ENCODE measurements at places on chromosomes 11 and 22.
A peak's percentile ranks its signal among the peaks of the same experiment; 100 is the strongest.

DNA sequence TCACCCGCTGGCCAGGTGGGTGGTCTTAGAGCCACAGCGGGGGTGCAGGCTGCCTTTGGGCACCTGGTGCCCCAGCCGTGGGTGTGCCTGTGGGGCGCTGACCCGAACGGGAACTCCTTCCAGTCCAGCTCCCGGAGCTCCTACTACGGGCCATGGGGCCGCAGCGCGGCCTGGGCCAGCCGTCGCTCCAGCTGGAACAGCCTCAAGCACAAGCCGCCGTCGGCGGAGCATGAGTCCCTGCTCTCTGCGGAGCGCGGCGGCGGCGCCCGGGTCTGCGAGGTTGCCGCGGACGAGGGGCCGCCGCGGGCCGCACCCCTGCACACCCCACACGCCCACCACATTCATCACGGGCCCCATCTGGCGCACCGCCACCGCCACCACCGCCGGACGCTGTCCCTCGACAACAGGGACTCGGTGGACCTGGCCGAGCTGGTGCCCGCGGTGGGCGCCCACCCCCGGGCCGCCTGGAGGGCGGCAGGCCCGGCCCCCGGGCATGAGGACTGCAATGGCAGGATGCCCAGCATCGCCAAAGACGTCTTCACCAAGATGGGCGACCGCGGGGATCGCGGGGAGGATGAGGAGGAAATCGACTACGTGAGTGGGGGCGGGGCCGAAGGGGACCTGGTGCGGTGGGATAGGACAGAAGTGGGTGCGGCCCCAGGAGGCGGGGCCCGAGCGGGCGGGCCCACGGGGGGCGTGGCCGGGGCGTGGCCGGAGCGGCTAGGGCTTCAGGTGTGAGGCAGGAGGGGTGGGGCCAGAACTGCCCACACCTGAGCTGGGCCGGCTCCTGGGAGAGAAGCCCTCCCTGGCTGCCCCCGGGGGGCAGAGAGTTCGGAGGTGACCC, 91.5 kb downstream of the CACNA1I start:
- peak; percentile 27 for DNase-seq

DNA sequence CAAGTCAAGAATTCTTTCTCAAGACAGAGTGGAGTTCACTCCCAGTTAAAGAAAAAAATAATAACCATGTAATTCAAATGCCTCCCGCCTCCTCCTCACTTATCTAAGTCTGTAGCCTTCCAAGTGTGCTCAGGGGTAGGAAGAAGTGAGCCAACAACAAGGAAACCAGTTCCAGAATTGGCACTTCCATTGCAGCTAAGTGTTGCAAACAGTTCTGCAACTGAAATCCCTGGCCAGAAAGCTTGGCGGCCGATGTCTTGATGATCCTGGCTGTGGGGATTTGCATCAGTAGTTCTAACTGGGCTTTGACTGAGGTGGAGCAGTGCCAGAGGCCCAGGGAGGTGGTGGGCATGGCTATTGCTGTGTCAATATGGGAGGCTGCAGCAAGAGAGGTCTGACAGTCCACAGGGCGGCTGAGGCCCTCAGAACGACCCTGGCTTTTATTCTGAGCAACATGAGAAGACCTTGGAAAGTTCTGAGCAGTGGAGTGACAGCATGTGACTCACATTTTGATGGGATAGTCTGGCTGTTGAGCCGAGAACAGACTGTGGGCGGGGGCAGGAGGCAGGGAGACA, 19.2 kb downstream of the DHCR7 start:
- DNase-seq, result no peak

- no peak for DNase-seq
Measured at GRCh38 chr11:15119352-15119751, 4.6 kb downstream of the INSC start.

DNA sequence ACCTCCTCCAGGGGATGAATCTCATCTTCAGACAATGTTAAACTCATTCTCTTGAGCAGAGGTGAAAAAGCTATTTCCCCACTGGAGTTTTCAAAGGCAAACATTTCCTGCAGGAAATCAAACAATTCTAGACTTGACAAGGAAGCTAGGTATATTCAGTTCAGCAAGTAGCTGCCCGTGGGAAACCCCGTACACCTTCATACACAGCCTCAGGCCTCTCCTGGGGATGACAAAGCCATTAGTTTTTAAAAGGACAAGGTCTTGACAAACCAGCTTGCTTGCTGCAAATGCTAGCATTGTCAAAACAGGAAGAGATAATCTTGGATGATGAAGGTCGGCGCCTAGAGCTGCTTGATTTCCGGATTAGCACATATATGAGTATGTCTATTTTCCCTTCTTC, 1630.8 kb upstream of the TENM4 start:
- DNase-seq, result no peak

DNA sequence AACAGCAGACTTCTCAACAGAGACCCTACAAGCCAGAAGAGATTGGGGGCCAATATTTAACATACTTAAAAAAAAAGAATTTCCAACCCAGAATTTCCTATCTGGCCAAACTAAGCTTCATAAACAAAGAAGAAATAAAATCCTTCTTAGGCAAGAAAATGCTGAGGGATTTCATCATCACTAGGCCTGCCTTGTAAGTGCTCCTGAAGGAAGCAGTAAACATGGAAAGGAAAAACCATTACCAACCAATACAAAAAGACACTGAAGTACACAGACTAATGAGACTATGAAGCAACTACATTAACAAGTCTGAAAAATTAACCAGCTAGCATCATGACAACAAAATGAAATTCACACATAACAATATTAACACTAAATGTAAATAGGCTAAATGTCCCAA, 947.9 kb upstream of the CHORDC1 start:
- no peak for DNase-seq

DNA sequence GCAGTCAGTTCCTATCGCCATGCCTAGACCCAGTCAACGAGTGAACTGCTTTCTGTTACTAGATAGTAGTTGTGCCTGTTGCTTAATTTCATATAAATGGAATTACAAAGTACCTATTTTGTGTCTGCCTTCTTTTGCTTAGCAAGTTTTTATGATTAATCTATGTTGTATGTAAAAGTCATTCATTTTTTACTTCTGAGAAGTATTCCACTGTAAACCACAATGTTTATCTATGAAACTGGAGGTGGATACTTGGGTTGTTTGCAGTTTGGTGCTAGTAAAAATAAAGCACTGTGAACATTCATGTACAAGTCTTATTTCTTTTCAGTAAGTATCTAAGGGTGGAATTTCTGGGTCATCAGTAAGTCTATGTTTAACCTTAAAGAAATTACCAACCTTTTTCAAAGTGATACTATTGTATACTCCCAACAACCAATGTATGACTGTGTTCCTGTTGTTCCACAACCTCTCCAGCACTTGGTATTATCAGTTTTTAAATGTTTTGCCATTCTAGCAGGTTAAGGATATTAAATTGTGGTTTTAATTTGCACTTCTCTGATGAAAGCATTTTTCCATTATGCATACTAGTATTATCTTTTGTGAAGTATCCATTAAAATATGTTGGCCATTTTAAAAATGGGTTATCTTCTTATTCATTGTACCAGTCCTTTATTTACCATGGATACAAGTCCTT, 68.2 kb downstream of the DNAJC24 start:
- DNase-seq, result no peak

DNA sequence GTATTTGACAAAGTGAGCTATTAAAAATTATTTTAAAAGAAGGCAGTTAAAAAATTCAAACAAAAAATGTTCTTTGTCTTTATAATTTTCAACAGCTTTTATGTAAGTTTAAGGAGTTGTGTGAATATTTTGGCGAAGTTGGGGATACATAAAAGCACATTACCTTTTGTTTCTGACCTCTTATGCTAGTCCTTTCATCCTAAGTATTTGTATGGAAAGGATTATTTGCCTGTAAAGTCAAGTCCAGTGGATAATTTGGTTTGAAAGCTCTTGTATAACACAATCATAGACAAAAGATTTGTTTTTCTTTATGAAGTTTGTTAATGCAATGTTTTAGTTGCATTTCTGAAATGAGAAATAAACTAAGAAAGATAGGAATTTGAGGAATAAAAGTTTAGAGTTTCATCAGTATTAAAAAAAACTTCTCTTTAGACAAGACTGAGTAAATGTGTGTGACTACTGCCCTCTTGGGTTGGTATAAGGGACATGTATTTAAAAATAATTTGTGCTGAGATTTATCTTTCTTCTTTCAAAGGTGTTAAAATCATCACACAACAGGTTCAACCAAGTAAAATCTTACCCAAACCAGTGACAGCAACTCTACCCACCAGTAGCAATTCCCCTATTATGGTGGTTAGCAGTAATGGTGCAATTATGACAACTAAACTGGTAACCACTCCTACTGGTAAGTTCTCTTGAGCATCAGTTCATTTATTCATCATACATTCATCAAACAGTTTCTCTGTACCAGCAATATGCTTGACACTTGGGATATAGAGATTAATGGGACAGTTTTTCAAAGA, 68.2 kb downstream of the EMSY start:
- no peak for DNase-seq

GRCh38 chr11:88689548-88690240, 352.2 kb upstream of the CTSC start:
- no peak for DNase-seq

DNA sequence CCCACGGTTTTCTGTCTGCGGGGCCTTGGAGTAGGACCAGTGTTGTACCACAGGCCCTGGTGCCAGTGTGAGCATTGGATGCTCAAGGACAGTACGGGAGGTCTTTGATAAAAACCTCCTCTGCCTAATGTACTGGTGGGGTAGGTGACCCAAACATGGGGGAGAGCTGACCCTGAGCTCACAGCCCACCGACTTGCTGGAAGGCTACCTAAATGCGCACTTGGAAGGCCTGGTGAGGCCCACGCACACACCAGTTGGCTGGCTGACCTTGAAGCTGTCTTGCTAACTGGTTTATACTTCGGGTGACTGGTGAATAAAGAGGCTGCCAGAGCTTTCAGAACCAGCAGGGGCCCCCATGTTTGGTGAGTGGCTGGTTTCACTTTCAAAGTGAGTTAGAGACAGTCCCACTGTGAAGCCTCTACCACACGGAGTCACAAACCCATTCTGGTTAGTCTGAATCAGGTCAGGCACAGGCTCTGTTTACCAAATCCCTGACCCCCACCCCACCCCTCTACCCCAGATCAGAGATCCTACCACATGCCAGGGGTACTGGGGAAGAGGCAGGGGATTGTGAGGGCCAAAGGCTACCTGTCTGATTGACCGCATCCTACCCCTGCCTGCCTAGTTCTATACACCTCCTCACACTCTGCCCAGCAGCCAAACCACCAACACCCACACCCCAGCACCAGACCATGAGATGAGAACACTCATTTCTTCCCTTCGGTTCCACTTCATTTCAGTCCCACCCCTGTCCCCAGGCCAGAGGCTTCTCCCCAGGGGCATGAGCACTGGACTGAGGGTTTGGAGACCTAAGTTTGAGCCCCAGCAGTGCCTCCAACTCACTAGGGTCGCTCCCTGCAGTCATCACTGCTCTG, 12.7 kb upstream of the IL2RB start:
- peak; percentile 54 for DNase-seq

- DNase-seq, result no peak
Measured at GRCh38 chr22:30191040-30191701, 55.4 kb downstream of the LIF start.

GRCh38 chr11:44861849-44862557, 88.7 kb downstream of the TP53I11 start:
- DNase-seq, result peak; percentile 83

DNA sequence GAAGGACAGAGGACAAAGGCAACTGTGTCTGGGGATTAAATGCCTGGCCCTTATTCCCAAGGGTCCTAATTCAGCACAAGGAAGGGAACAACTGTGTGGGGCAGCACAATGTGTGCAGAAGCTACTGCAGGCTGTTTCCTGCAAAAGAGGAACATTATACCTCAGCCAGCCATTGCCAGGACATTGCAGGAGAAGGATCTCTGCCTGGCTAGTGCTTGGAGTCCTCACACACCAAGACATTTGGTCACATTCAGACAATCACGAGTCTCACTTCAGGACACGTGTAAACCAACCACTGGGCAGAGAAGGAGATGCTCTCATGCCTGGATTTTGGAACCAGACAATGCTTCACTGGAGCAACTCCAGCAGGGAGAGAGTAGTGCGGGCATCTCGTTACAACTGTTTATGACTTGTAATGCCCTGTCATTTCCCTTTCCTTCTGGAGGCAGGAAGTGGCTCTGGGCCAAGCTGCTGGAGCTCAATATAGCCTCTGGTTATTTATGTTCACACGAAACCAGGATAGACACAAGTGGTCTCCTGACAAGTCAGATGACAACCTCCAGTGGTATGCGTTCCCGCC, 23.9 kb upstream of the ZC3H12C start:
- DNase-seq, result no peak

GRCh38 chr11:119706029-119706428, 23.0 kb downstream of the NECTIN1 start:
- no peak for DNase-seq

DNA sequence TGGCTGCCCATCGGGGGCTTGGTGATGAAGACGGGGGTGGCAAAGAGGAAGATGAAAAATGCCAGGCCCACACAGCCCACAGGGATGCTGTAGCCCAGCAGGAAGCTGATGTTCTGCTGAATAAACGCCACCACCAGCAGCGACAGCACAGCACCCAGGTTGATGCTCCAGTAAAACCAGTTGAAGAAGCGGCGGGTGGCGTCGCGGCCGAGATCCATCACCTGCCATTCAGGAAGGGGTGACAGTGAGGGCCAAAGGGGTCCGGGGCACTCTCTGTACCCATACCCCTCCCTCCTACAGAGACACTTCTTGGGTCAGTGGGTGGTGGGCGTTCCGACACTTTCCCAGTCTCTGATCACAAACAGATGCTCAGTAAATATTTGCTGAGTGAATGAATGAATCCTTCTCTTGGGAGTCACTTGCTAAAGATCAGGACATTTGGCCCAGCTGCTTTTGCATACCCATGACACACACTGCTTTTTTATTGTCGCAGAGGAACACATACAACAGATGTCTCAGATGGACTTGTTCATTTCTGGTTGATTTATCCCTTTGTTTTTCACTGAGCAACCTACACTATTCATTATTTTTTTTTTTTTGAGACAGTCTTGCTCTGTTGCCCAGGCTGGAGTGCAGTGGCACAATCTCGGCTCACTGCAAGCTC, 5.2 kb downstream of the SLC15A3 start:
- DNase-seq, result no peak

DNA sequence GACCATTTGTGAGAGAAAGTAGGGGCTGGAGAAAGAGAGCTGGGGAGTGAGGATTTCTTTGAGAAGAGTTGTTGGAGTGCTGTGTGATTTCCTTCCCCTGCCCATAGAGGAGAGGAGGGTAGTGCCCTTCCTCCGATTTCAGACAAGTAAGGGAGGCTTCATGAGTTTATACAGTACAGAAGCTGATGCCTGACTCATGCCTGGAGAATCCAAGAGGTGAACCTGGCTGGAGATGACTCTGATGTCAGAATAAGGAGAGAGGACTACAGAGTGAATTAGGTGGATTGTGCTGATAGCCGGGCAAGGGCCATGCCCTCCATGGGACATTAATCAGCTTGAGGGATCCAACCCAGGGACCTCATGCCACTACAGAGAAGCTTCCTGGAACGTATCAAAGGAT, 91.6 kb downstream of the FAR1 start:
- DNase-seq, result no peak

DNA sequence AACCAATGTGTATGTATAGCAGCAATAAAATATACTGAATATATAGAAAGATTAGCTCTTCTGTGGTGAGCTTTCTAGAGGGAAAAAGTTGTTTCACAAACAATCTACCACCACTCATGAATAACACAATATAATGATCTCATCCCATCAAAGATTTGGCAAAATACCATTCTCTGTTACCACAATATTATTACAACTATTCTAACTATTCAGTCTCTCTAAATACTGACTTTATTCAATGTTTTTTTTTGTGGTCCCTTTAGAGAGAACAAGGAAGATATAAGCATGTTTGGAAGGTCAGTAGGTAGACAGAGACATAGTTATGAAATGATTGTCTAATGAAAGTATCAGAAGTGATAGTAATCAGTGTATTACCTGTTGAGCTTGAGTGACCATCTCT, 7.8 kb downstream of the CCDC90B start:
- DNase-seq, result no peak

GRCh38 chr11:113072237-113072858, 111.1 kb downstream of the NCAM1 start:
- DNase-seq, result no peak

Data from stimulated activated CD8-positive, alpha-beta memory T cell treated with anti-CD3 and anti-CD28 coated beads, Interleukin-15, amount 100 ng/mL, for 4 hours (primary cell).